ENCODE measurements at places on chromosomes 6 and 20.

DNA sequence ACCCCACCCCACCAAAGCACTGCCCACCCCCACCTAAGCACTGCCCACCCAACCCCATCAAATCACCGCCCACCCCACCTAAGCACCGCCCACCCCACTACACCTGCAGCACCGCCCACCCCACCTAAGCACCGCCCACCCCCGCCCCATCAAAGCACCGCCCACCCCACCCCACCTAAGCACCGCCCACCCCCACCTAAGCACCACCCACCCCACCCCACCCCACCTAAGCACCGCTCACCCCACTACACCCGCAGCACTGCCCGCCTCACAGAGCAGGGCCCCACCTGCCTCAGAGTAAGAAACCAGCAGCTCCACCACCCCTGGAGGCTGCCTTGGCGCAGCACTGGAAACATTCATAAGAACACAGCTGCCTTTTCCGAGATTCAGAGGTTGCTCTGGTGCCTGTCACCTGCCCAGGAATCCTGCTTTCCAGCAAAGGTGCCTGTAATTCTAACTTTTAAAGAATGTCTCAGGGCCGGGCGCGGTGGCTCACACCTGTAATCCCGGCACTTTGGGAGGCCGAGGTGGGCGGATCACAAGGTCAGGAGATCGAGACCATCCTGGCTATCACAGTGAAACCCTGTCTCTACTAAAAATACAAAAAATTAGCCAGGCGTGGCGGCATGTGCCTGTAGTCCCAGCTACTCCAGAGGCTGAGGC is 148.2 kb downstream of the BMP7 start:
- DNase-seq = no peak

GRCh38 chr20:49700411-49701185 is 13.1 kb downstream of the B4GALT5 start:
- DNase-seq = no peak

GRCh38 chr6:87993356-87993755 is 54.3 kb upstream of the SPACA1 start:
- DNase-seq = no peak

GRCh38 chr20:57782631-57783041 is 72.8 kb upstream of the PMEPA1 start:
- DNase-seq = no peak

- no peak for DNase-seq
Measured at GRCh38 chr6:134307870-134308269, 10.0 kb downstream of the SGK1 start.

- no peak for DNase-seq
Measured at GRCh38 chr20:8545212-8545611, 413.1 kb downstream of the PLCB1 start.
